ENCODE measurements at places on chromosomes 5 and 9. TPM values are rescaled to one million over a fixed set of nuclear protein-coding genes. Genes with fewer than 3 reads are reported as not detected.

GRCh38 chr9:92764381-92764987, at the start of gene BICD2:
Gene BICD2, minus strand, starts transcription at chr9:92764833. Its CDS starts 89 bp downstream, at chr9:92764744.
- no peak for DNase-seq

ITGA1 gene
- total RNA-seq: 9.5 TPM

- DNase-seq: no peak
Measured at GRCh38 chr9:117705386-117705785, 1.2 kb downstream of the TLR4 start.

DNA sequence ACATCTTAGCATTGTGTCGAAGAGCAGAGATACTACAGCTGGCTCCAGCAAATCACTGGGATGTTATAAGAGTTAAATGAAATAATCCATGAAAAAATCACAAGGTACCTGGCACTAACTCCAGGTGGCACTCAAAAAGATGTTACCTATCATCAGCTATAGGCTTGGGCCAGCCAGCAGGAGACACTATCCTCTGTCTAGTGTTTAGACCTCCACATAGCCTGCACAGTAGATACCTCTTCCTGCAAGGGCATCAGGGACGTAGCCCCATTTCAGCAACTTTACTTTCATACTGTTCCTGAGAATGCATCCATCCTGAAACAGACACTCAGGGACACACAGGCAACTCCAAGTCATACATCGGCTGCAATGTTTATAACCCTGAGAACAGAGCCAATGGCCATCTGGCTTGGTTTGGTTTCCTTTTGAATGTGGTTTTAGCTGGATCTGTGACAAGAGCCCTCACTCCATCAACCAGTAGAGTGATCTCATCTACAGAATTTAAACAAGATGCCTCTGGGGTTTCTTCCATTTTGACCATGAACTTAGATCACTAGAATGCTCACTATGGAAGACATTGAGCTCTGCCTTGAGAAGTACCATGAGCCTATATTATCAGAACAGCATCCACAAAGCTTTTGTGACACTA, 69.9 kb downstream of the TLE1 start:
- DNase-seq: no peak

DNA sequence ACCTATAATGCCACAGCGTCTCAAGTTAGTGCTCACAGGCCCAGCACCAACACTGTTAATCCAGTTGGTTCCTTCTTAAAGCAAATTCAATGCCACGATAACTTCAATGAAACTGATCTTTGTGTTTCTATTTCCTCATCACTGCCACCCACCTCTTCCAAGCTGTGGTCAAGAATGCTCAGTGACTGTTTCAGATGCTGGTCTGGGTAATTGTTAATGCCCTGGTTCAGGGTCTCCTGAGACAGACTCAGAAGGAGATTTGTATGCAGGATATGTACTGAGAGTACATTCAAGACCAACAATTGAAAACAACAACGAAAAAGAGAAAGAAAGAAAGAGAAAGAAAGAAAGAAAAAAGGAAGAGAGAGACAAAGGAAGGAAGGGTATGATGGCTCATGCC, 505.3 kb downstream of the TLE4 start:
- DNase-seq: no peak

ERP44 gene
- total RNA-seq: 13.7 TPM

STPG3 gene
- 0.09 TPM for total RNA-seq

DNA sequence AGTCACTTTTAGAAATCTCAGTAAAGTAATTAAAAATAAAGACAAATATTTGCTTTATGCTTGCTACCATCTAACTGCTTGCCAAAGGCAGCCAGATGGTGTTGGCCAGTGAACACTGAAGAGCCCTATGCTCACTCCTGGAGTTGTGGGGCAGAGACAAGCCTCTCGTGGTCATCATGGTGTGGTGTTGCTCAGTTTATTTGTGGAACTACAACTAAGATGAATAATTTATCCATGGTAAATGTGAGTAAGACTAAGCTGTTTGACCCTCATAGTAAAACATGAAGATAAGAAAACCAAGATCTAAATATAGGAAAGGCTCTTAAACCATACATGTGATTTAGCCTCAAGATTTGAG, 100.7 kb downstream of the PDE8B start:
- no peak for DNase-seq

PDE8B gene
- 0.38 TPM for total RNA-seq

DNA sequence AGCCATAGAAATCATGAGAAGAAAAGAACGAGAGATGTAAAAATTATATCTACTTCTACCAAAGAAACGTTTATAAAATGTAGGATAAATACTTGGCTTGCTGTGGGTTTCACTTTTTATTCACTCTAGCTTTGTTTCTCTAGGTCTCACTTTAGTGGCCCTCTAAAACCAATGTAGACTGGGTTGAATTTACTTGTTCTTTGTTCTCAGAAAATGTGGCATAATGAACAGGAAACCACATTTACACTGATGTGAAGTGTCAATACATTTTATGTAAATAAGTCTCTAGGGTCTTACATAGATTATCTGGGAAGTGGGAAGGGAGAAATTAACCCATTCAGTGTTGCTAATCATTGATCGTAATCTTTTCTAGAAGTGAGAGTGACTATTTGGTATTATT, 58.9 kb downstream of the PLPPR1 start:
- DNase-seq: no peak

CTXN3 gene
- not detected for total RNA-seq

GRCh38 chr5:150781706-150782614, 3.4 kb downstream of the SMIM3 start:
- DNase-seq: no peak

BTNL9 gene
- total RNA-seq: 6.3 TPM

DNA sequence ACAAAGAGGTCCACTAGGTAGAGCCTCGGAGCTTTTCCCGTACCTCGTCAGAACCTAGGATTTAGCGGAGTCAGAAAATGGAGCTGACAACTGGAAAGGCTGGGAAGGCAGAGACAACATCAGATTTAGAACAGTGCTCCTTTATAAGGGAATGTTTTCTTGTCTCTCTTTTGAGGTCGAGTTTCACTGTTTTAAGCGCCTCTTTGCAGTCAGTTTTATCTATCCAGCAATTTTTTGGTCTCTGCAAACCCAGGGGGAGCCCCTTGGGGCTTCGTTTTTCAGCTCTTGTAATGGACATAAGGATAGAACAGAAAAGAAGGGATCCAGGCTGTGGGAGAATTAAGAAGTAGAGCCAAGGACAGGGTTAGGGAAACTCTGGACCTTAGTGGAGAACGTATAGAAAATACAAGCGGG, 80.5 kb downstream of the FNBP1 start:
- no peak for DNase-seq

- DNase-seq: no peak
Measured at GRCh38 chr9:4389003-4389402, 89.1 kb upstream of the GLIS3 start.

- no peak for DNase-seq
Measured at GRCh38 chr9:4572184-4572826, 82.0 kb downstream of the SLC1A1 start.

FOXB2 gene
- not detected for total RNA-seq

- DNase-seq: no peak
Measured at GRCh38 chr9:122807271-122807900, 7.5 kb downstream of the OR1K1 start.

DNA sequence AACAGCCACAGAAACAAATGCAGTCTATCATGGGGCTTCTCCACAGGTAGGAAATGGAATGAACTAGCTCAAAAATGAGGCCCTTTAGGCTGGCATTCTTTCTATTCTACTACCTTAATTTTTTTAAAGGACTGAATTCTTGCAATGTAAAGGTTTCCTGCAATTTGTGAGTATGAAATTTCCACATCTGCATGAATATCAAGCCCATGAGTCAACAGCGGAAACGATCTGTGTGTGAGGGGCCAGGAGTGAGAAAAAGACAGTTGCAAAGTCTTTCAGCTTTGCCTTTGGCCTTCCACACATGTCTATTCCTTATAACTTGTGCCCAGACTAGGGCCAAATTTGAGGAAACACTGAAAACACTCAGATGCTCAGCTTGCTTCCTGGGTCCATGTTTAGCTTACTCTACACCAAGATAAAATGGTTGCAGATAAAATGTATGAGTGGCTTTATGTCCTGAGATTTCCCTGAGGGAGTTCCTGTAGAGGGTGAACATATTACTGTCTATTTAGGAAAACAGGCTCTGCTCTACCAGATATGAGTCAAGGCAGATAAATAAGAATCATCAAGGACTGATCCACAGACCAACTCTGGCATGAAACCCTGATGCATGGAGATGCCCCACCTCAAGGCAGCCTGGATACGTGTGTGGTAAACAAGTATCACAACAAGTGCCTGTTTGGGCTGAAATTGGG, 46.5 kb downstream of the RETREG1 start:
- DNase-seq: no peak

DNA sequence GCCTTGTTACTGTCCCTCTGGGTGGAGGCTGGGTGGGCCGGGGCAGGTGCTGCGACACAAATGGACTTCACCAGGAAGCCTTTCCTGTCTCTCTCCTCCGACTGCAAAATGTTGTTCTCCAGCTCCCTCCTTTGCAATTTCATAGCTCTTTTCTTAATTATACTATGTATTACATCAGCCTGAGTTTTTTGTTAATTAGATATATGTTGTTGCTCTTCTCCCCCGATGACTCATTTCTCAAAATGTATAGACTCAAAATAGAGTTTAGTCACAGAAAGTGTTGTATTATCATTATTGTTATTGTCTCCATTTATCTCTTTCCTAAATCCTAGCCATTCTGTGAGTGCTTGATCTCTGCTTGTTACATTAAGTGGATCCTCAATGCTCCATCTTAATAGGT, 122.4 kb upstream of the OSMR start:
- DNase-seq: no peak

GRCh38 chr5:154608531-154609011, 130.5 kb upstream of the HAND1 start:
- no peak for DNase-seq

ANKRD55 gene
- total RNA-seq: 3.5 TPM

CCDC183 gene
- total RNA-seq: 3.2 TPM

DNA sequence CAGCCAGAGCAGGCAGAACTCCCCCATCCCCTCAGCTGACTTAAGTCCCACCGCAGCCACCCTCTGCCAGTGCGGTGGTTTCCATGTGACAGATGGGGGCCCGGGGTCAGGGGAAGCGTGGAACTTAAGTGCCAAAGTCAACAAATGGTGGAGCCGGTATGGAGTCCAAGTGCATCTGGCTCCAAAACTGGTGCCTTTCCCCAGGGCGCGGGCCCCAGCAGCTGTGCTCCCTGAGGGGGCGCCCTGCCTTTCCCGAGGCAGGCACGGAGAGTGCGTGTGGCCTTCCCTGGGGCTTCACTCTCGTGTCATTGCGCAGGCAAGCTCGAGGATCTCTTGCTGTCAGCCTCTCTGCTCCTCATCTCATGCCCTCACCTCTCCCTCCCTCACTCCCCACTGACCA, 33.8 kb downstream of the SLC46A2 start:
- DNase-seq: no peak

ACOT12 gene
- total RNA-seq: 0.05 TPM

DNA sequence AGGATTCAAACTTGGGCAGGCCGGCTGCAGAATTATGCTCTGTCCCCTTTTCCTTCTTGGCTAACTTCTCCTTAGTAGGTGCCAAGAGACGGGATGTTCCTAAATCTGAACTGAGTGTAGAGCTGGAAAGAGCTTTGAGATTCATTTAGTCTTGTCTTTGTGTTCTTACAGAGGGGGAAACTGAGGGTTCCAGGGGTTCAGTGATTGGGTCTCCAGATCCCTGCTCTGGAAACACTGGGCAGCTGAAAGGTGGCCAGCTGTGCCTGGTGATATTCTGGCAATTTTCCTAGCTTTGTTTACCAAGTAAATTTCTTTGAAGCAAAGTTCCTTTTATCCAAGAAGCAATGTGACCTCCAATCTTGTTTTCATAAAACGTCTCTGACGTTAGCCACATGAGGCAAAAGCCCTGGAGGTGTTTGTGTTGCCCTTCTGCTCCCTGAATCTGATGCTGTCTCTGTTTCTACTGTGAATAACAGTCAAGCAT, 288.7 kb downstream of the ZSWIM6 start:
- DNase-seq: no peak

GRCh38 chr9:134217431-134218210, 53.3 kb upstream of the RNU6ATAC start:
- no peak for DNase-seq

GLRA1 gene
- total RNA-seq: not detected

DDX46 gene
- 30.5 TPM for total RNA-seq

- no peak for DNase-seq
Measured at GRCh38 chr9:116555556-116556155, 131.4 kb upstream of the TRIM32 start.

GRCh38 chr5:103245761-103246160, 12.8 kb upstream of the MACIR start:
- DNase-seq: no peak

PKD2L2 gene
- not detected for total RNA-seq

GRCh38 chr5:108884736-108885135, 137.0 kb downstream of the FER start:
- no peak for DNase-seq

- DNase-seq: no peak
Measured at GRCh38 chr9:123567013-123567412, 211.0 kb downstream of the CRB2 start.

GRCh38 chr5:133845271-133845670, 123.2 kb downstream of the C5orf15 start:
- DNase-seq: no peak

GCNT4 gene
- total RNA-seq: 22.9 TPM

OBP2A gene
- total RNA-seq: not detected

DNA sequence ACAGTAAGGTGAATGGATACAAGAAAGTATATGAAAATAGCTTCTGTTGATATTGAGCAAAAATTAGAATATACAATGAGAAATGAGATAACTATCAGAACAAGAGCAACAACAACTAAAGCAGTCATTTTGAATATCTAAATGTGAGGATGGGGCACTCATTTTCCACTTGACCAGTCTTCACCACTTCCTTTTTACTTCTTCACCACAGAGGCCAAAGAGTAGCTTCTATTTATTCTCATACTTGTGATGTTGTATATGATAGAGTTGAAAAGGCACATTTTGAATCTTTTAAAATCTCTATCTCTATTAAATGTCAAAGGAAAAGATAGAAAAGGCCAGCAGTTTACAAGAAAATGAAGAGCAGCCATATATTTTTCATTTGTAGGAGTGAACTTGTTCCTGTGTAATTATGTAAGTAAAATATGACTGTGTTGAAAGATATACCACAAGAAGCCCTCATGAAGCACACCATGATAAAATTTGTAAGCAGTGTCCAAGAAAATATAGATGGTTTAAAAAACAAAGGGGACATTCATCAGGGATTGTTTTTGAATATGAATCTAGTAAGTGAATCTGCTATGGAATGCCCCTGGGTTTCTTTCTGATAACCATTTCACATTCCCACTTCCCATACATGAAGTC, 39.2 kb downstream of the ADAMTS19 start:
- DNase-seq: no peak

AMACR gene
- 7.5 TPM for total RNA-seq

DNA sequence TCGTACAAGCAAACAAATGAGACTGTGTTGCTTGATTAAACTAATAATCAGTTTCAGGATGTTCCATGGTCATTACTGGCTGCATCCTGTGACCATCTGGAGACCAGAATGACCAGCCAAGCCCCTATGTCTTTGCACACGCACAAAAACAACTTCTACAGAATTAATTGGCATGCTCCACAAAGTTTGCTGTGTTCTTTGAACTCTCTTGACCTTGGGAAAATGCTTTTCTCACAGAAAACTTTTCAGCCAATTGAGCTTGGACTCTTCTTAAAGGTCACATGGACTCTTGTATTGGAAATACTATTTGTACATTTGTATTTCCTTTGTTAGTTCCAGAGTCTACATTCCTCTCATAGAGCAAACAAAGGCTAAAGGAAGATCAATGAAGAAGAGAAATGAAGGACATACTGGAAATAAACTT, 147.8 kb downstream of the ARRDC3 start:
- no peak for DNase-seq
